Nephron progenitor cell (in vitro differentiated cells): ENCODE measurements at places on chromosomes 6 and 20.

- DNase-seq, result no peak
Measured at GRCh38 chr20:47586649-47587294, 85.1 kb downstream of the NCOA3 start.

GRCh38 chr6:30893666-30894065 lies 9.3 kb downstream of the DDR1 start:
- no peak for DNase-seq

GRCh38 chr20:51182571-51182970 lies 159.7 kb upstream of the KCNG1 start:
- no peak for DNase-seq

DNA sequence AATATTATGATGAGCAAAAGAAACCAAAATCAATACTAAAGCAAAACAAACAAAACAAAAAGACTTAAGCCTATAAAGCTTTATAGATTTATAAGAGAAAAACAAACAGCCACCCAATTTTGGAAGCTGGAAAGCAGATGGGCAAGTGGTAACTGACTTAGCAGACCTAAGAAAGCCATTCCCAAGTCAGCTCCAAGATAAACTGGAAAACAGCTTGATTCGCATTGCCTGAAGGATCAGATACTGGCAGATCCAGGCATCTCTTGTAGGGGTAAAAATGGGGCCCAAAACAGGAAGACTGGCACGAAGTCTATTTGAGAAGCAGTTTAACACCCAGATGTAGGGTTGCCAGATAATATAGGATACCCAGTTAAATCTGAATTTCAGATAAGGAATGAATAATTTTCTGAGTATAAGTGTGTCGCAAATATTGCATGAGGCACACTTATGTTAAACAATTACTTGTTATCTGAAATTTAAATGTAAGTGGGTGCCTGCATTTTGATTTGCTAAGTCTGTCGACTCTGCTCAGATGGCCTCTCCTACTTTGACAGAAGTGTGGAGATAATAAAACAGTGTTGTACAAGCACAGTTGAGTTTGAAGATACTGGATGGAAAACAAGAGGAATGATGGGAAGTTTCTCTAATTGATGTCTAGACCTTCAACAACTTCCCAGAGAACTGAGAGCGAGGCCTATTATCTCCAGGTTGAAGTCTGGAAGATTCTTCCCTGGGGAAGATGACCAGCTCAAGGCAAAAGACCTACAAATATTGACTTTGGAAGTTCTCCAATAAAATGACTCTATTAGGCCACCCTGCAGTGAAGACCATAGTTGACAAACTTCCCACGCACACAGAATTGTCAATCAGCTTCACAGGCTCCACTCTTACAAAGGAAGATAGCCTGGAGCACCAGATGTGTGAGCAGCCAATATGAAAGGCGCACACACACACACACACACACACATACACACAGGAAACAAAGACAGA lies 113.4 kb downstream of the FAM50B start:
- DNase-seq, result no peak

- DNase-seq, result no peak
Measured at GRCh38 chr6:41467061-41467460, 79.1 kb upstream of the FOXP4 start.

DNA sequence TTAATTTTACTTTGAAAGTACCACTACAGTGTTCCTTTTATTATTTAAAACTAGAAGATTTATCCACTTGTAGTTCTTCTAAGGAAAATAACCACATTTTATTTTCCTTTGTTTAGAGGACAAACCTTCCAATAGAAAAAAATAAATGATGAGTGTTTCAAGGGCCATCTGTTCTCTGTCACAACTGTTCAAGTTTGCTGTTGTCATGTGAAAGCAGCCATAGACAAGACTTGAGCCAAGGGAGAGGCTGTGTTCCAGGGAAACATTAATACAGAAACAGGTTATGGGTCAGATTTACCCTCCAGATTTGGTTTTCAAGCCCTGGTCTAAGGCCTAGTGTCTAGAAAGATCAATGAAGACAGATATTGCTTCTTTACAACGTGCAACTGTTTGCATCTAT lies 463.6 kb downstream of the C6orf118 start:
- DNase-seq, result no peak

DNA sequence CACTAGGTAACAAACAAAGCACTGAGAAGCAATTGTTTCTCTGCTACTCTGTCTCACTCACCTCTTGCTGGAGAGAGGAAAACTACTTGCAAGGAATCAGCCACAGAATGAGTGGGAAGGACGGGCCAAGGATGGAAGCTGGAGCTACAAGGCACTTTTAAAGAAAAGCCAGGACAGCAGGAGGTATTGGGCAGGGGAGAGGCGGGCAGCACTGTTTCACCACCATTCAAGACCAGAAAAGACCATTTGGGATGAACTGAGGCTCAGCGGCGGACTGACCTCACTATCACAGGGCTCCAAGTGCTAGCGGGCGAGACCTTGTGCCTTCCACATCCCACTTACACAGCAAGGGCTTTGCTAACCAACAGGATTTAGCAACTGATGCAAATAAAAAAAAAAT lies 137.4 kb downstream of the IPCEF1 start:
- no peak for DNase-seq

- no peak for DNase-seq
Measured at GRCh38 chr20:7924692-7925091, 15.6 kb downstream of the HAO1 start.

GRCh38 chr6:132412656-132413498 lies 11.6 kb upstream of the MOXD1 start:
- no peak for DNase-seq

GRCh38 chr6:56595490-56596122 lies 47.1 kb downstream of the DST start:
- peak; percentile 32 for DNase-seq

DNA sequence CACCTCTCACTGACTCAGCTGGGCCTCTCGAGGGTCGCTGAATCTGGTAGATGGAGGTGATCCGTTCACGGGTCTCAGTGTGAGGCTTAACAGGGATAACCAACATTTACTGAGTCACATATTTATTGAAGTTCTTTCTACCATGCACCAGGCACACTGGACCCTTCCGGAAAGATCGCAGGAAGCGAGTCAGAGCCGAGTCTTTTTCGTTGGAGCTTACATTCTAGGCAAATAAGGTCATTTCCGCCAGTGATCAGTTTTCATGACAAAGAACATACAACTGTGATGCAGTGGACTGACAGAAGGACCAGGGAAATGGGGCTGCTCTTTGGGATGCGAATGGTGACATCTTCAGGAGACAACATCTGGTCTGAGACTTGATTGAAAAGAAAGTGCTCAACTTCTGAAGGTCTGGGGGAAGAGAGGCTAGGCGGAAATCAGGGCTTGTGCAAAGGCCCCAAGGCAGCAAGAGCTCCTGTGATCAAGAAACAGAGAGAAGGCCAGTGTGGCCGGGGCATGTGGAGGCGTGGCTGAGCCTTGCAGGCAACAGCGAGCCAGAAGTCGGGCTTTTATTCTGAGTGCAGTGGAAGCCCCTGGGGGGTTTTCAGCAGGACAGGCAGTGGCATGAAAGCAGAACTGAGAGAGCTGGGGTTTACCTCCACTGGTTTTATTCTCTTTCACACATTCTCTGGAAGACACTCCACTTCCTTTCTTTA lies 56.7 kb downstream of the APCDD1L start:
- no peak for DNase-seq

DNA sequence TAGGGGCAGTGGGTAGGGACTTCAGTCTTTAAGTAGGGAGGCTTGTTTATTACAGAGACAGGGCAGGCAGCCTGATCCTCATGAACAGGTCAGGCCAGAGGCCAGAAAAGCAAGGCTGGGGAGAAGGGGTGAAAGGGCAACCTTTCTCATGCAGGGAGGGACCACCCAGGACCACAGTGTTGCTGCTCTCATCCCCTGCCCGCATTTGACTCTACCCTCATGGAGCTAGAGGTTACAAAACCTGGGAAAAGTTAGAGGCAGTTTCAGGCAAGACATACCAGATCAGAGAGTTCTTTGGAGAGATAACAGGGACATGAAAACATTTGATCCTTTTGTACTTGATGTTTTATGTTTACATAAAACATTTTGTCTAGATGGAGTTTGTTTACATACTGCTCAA lies 38.1 kb downstream of the MDGA1 start:
- no peak for DNase-seq

- no peak for DNase-seq
Measured at GRCh38 chr6:90541221-90541620, 45.7 kb downstream of the MAP3K7 start.

- DNase-seq, result no peak
Measured at GRCh38 chr20:60332523-60332922, 374.3 kb downstream of the CDH26 start.

GRCh38 chr20:4195499-4195898 lies 180.1 kb upstream of the RNF24 start:
- peak; percentile 52 for DNase-seq

DNA sequence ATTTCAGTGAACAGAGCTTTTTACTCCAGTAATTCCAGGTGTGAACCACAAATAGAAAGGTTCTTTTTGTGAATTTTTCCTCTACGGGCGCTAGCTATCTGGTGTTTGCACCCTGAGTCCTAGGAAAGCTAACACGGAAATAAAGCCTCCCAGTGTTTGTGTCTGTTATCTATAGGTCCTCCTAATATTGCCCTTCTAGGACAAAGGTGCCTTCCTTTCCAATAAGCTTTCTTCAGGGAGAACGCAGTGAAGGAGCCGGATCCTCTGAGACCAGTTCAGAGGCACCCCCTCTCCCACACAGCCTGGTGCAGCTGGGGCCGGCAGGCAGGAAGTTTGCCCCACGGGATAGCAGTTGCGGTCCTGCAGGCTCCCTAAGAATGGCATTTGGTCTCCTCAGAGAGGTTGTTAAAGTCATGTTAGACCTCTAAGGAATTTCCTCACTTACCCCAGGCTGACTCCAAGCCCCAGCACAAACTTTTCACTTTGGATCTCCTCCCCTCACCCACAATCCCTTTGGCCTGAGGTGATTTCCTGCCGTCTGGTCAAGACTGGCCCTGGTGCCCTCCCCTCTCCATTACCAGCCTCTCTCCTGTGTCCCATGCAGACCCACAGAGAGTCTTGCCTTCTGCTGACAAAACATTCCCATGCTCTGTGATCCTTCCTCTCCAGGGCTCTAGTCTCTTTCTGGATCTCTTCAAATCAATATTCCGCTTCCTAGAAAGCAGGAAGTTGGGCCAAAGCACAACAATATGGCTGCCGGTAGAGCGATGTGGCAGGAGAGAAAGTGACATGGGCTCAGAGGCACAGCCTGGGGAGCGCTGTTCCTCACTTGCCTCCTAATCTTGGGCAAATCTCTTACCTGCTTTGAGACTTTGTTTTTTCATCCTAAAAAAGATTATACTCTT lies 126.0 kb downstream of the MOXD1 start:
- DNase-seq, result no peak

DNA sequence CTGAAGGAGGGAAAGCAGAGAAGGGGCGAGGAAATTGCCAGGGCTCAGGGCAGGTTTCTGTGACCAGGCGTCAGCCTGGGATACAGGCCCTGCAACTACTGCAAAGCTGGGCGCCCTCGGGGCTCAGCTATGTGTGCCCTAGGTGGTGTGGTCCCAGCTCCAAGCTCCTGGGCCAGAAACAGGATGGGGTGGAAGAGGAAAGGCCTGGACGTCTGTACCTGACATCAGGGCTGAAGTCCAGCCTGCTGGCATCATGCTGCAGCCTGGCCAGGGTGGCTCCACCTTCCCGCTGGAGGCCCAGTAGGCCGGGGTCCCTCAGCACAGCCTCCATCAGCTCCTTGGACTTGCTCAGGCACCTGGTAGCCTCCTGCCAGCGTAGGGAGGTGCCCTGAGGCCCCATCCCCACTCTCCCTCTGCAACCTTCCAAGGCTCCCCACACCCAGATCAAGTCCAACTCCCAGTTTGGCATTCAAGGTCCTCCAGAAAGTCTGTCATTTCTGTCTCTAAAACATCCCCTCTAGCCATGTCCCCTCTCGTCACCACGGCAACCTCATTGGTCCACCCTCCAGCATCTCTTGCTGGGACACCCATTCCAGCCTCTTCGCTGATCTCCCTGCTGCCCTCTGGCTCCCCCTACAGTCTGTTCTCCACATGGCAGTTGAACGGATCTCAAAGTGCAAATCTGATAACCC lies 38.2 kb downstream of the KIAA1755 start:
- peak; percentile 86 for DNase-seq

DNA sequence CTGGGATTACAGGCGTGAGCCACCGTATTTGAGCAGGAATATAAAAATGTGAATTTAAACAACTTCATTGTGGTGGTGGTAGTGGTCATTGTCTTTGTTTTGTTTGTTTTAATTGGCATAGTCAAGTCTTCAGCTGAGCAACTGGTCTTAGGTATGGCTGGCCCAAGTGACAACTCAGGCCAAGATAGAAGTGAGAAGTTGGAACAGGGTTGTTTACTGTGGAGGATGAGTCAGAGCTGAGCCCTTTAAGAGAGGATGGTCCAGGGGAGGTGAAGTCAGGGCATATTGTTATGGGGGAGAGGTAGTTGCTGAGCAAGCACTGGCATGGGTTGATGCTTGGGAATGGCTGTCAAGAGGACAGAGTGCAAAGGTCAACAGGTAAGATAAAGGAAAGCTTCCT lies 308.2 kb downstream of the FARS2 start:
- no peak for DNase-seq

DNA sequence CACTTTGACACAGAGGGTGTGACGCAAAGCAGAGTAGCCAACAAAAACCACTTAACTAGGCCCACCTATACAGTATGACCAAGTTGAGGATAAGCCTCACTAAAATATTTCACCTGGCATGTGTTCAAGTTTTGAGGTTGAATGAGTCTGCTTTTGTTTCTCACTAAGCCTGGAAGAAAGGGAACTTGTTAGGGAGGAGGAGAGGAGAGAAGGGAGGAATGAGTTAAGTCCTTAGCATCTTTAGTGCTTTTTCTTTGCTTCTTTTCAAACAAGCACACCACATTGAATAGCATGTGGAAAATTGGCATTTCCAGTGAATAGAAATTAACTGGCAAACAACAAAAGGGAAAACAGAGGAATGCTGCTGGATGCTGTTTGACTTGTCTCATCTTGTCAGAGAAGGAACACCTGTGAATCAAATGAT lies 461.9 kb downstream of the GJA1 start:
- no peak for DNase-seq

DNA sequence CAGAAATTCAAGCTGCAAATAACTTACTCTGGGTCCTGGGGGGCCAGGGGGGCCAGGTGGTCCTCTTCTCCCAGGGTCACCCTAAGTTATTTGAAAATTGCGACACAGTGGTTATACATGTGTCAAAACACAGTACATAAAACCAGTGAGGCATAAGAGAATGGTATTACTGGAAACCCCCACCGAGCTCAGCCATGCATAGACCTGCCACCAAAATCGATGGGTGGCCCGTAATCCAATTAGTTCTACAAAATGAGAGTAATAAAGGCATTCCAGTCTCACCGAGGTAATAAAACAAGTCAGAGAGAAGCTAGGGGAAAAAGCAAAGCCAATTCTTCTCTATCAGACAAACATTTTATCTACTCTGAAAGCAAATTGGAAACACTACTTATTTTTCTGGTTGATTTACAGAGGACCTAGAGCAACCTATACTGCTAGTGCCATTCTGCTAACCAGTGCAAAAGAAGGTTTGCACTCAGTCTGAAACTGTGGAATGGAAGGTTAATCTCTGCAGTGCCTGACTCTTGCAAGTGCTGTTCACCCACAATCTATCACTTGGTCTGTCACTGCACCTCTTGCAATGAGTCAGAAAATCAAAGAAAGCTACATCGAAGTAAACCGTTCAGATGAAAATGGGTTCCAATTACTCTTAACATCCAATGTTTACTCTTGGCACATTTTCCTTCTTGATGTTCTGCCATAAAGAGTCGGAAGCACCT lies 32.4 kb downstream of the COL9A1 start:
- peak; percentile 39 for DNase-seq
